Effector memory CD8-positive, alpha-beta T cell (primary cell): ENCODE measurements at places on chromosomes 5 and 9.

- DNase-seq, result no peak
Observed at GRCh38 chr5:172777881-172778814, 7.2 kb upstream of the DUSP1 start.

DNA sequence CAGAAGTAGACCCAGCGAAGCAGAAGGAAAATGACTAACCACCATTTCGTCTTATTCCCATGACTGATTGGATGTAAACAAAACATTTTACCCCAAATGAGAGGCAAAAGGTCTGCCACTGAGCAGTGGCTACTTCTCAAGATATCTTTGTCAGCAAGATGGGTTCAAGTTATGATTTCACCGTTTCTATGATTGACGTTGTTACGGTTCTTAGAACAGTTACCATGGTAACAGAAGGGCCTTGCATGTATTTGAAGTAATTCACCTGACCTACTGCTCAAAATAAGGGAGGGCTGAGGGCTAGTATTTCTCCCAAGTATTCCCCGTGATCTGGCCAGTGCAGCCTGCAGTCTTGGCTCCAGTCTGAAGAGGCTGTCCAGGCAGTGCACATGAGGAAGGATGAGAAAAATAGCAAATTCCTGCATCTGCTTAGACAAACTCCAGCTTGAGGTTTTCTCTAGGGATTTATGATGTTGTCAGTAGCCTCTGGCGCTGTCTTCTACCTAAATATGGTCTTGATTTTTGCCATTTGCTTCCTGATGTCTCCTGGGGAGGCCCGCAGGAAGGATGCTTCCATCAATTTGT lies 372.7 kb downstream of the TMEM38B start:
- DNase-seq, result no peak

GRCh38 chr9:20209391-20210340 lies 412.6 kb downstream of the MLLT3 start:
- no peak for DNase-seq

DNA sequence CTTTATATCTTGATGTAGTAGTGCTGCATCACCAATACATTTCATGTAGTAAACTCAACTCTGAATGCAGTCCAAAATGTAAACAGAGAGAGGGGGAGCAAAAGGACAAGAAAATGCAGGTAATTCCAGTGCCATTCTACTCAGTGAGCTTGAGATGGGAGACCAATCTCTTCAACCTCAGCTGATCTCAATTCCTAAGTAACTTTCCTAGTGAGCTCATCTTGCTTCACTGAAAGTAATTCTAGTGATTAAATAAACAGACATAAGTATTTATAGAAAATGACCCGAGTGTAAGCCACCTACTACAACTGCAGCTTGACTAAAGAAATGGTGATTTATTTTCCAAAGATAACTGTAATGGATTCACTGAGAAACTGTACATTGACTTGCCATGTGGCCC lies 424.5 kb downstream of the DMRT2 start:
- DNase-seq, result no peak

- DNase-seq, result no peak
Observed at GRCh38 chr5:113039934-113040285, 63.3 kb downstream of the DCP2 start.

GRCh38 chr5:44225231-44226160 lies 163.7 kb downstream of the FGF10 start:
- DNase-seq, result no peak

DNA sequence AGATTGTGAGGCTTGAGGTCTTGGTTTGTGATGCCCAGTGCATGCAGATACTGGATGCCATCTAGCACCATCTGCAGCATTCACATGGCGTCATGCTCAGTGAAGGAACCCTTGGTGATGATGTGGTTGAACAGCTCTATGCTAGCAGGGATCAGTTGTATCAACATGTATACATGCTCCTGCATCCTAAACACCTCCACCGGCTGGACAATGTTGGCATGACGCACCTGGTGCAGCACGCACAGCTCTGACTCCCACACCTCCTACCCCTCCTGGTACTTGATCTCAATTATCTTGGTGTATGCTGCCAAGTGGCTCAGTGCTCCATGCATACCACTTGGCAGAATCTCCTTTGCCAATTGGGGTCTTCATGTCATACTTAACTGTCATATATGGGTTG lies 49.1 kb downstream of the MTREX start:
- DNase-seq, result no peak

GRCh38 chr5:150627731-150628545 lies 12.5 kb upstream of the SYNPO start:
- no peak for DNase-seq

DNA sequence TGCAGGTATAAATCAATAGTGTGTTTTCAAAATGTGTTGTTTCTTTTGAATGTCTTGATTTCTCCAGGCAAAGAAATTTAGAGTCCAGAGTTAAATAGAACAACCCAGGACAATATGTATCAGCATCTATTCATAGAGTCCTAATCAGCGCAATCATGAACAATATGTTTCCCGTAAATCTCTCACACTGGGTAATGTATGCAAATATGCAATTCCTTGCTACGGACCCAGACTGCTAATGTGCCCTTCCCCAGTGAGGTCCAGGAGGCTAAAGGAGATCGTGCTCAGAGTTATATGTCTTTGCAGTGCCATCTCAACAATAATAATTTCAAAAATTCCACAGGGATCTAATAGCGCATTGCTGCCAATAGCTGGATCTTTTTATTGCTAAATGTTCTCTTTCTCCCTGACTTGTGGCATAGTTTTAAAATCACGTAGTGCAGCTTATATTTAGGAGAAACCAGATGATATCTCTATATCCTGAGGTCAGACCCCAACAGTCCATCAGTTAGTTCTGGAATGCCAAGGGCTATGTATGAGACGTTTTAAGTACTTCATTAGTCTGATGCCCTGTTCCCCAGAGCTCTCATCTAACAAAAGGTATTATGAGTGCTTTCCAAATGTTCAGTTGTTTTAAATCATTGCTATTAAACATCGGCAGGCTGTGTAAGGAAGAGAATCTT lies 145.1 kb downstream of the MARCHF11 start:
- no peak for DNase-seq

DNA sequence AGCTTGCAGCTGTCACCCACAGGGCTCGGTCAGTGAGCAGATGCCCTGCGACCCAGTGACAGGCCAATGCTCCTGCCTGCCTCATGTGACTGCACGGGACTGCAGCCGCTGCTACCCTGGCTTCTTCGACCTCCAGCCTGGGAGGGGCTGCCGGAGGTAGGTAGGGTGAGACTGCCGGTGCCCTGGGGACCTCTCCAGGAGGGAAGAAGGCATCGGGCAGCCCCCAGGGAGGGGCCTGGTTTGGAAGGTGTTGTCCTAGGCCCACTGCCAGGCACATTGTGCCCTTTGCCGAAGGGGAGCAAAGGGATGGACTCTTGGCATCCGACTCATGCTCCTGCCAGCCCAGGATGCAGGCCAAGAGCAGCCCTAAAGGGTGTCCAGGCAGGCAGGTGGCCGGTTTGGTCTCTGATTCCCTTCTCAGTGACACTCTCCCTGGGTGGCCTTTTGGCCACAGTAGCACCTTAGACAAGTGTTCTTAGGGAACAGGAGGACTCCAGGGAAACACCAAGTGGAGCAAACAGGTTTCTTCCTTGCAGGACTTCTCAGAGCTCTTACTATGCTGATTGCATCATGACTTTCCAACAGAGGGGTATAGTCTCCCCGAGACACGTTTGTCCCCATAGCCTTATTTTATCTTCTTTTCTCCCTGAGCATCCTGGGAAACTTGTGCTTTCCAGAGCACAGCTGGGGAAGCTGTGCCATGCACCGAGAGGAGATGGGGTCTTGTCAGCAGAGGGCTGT lies 28.1 kb upstream of the AIF1L start:
- DNase-seq, result no peak

DNA sequence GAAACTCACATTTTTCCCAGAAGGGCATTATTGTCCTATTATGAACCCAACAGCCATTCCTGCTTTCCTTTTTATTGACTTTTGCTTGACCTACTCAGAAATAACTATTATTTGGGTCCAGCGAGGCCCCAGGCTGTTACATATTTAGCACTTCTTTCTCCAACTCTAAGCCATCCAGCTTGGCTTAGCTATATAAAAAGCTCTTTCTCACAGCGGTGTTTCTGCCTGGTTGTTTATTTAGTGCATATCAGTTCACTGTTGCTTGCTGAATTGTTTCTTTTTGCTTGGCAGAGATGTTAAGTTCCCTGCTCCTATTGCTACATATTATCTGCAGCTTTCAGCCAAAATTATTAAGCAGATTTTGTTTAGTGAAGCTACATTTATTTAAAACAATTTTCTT lies 1156.8 kb upstream of the SEMA6A start:
- no peak for DNase-seq

- DNase-seq, result no peak
Observed at GRCh38 chr5:107090506-107090905, 580.2 kb downstream of the EFNA5 start.

GRCh38 chr5:139076111-139076510 lies 122.1 kb downstream of the SIL1 start:
- DNase-seq, result no peak

DNA sequence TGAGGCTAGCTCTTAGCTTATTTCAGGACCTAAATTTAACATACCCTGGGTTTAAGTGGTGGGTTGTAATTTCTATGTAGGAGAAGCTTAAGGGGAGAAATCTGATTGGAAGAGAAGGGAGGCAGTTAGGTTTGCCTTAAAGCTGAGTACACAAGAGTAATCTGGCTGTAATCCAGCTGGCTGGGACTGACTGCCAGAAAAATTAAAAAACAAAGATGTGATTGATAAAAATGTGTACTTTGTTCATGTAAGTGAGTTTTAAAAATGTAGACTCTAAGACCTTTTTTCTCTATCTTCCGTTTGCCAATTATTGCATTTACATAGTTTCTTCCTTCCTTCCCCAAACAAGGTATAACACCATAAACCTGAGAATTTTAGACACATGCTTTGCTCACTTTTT lies 17.5 kb upstream of the MSMP start:
- no peak for DNase-seq

GRCh38 chr5:153630546-153630945 lies 140.1 kb downstream of the GRIA1 start:
- DNase-seq, result no peak

- DNase-seq, result no peak
Observed at GRCh38 chr5:143679777-143680176, 132.2 kb upstream of the HMHB1 start.

DNA sequence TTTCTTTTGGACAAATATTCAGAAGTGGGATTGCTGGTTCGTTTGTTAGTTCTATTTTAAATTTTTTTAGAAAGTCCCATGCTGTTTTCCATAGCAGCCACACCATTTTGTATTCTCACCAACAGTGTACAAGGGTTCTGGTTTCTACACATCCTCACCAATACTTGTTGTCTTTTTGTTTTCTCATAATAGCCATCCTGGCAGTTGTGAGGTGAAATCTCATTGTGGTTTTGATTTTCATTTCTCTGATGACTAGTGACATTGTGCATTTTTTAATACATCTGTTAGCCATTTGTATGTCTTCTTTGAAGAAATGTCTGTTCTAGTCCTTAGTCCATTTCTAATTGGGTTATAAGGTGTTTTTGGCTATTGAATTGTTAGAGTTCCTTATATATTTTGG lies 214.3 kb downstream of the ARRDC3 start:
- DNase-seq, result no peak

DNA sequence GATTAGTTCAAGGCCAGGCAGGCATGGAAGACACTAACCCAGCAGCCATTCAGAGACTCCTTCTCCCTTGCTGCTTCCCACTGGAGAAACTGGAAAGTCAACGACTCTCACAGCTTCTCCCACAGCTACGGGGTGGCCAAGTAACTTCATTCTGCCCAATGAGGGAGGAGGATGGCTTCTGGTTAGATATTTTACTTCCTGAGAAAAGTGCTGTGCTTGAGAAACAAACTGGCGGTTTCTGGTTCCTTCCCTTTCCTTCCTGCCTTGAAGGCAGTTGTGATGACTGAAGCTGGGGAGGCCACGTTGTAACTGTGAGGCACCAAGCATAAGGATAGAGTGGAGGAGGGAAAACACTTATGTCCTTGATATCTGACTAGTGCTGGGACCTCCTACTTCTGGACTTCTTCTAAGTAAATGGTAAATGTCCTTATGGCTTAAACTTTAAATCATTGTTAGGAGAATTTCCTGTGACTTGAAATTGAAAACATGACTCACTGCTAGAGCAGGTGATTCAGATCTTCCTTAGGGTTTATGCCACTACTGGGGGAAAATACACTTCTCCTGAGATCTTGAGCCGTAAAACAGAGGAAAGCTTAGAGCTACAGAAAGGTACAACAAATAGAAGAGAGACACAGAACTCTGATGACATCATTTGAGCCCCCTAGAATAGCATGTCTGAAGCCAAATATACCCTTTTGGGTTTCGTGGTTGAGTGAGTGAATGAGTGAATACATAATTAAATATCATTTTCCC lies 3.1 kb upstream of the GNPDA1 start:
- no peak for DNase-seq

DNA sequence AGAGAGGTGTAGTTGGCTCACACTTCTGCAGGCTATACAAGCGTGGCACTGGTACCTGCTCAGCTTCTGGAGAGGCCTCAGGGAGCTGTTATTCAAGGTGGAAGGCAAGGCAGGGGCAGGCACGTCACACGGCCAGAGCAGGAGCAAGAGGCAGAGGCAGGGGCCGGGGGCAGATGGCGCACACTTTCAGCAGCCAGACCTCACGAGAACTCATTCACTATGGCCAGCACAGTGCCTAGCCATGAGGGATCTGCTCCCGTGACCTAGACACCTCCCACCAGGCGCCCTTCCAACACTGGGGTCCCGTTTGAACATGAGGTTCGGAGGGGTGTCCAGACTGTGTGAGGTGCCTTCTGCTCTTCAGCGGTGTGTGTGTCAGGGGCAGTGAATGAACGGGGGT lies 71.0 kb upstream of the FCN1 start:
- no peak for DNase-seq

DNA sequence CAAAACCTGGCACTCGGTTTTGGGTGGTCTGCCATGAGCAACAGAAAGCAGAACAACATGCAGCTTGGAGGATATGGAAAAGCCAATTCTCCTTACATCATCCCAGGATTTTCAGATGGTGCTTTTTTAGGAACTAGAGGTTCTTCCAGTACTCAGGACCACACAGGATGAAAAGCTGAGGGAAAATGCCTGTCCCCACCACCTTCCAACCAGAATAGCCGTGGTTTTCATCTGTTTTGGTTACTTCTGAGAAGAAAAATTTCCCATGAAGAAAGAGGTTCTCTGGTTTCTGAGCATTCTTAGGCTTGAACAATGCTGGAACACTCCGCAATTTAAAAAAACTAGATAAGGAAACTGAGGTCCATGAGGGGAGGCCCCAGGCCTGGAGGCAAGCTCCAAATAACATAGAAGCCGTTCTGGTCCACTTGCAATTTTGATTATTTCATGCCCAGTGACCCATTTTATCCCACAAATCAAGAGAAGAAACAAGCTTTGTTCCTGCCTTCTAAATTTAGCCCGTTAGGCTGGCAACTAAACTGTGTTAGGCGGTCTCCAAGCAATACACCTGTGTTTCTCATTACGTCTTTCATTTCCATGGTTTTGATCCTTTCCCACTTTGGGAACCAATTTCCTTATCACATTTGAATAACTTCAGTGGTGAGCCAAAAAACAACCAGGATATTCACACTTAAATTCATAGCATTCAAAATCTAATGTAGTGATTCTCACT lies 79.2 kb upstream of the SPIN1 start:
- DNase-seq, result no peak

- no peak for DNase-seq
Observed at GRCh38 chr5:170247363-170247762, 14.6 kb downstream of the C5orf58 start.
